ENCODE measurements at places on chromosomes 16 and 17.

DNA sequence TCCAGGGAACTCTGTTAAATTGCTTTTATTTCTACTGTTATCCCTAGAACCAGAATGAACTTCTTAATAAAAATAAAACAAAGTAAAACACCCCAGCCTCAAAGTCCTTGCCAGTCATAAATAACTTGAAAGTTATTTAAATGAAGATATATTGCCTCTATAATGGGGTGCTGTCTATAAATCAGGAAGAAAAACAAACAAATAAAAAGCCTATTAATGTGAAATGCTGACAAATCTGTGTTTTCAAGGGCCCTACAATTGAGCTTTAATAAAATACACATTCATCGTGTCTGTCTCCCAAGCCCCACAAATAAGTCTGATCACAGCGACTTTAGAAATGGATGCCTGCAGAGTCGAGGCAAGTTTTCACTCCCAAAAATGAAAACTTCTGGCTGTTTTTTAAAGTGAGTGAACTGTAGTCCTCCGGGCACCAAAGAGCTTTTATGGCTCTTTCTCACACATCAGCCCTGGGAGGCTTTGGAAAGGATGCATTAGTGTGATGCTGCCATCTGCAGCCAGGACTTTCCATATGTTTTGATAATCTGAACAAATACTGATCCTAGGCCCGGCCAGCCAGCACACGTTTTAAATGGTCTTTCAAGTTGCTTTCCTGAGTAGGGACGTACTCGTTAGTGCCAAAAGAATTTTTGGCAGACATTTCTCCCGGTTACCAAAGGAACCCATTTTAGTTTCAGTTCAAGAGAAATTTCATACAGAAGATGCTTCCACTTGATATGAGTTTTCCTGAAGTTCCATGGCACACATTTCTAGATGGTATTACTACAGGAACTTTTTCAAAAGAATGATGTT, 16.3 kb downstream of the NACA2 start:
- no peak for DNase-seq

- DNase-seq: peak; percentile 49
These were observed 45.6 kb upstream of the HOXB9 start for GRCh38 chr17:48671697-48672171.

- peak; percentile 40 for DNase-seq
These were observed 5.5 kb downstream of the IGSF6 start for GRCh38 chr16:21646721-21647561.

GRCh38 chr17:55624772-55625433, 97.8 kb downstream of the TMEM100 start:
- no peak for DNase-seq

- DNase-seq: no peak
These were observed 229.0 kb downstream of the FTO start for GRCh38 chr16:53932975-53933374.

GRCh38 chr16:56749672-56750491, 20.0 kb downstream of the NUP93 start:
- no peak for DNase-seq

GRCh38 chr17:51119415-51120356, 982 bp downstream of the SPAG9 start:
- DNase-seq: peak; percentile 27

- no peak for DNase-seq
These were observed 848 bp downstream of the CES3 start for GRCh38 chr16:66961914-66962313.

DNA sequence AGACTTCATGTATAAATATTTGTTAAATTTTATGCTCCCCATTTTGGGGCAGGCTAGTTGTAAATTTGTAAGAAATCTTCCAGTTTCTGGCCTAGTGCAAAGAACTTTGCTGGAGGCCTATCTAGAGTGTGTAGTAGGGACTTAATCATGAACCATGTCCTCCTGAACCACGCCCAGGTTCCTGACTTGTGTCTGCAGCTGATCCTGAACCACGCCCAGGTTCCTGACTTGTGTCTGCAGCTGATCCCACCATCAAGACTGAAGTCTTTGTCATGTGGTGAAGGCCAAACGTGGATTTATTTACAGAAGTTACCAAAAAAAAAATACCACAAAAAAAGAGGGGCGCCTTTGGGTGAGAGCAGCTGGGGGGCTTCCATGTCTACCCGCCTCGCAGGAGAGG, 33.1 kb downstream of the LMF1 start:
- DNase-seq: no peak

- DNase-seq: no peak
These were observed 13.3 kb downstream of the LRRC75A start for GRCh38 chr17:16478649-16479048.

GRCh38 chr17:16991349-16992009, 19.6 kb upstream of the TNFRSF13B start:
- DNase-seq: peak; percentile 69

GRCh38 chr16:17320009-17320408, 150.8 kb downstream of the XYLT1 start:
- no peak for DNase-seq

DNA sequence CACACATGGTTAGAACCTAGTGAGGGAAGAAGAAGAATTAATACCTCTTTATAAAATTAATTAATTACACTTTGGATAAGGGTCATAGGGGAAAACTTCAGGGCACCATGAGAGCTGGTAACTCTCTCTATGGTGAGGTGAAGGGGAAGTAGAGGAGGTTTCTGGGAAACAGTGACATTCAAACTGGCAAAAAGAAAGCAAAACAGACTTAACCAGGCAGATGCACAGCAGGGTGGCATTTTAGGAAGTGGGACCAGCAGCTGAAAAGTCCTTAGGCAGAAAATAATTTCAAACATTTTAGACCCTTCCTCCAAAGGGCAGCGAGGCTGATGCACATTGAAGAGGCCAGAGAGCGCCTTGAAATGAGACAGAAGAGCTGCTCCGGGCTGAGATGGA, 157.8 kb downstream of the CDH13 start:
- DNase-seq: no peak

DNA sequence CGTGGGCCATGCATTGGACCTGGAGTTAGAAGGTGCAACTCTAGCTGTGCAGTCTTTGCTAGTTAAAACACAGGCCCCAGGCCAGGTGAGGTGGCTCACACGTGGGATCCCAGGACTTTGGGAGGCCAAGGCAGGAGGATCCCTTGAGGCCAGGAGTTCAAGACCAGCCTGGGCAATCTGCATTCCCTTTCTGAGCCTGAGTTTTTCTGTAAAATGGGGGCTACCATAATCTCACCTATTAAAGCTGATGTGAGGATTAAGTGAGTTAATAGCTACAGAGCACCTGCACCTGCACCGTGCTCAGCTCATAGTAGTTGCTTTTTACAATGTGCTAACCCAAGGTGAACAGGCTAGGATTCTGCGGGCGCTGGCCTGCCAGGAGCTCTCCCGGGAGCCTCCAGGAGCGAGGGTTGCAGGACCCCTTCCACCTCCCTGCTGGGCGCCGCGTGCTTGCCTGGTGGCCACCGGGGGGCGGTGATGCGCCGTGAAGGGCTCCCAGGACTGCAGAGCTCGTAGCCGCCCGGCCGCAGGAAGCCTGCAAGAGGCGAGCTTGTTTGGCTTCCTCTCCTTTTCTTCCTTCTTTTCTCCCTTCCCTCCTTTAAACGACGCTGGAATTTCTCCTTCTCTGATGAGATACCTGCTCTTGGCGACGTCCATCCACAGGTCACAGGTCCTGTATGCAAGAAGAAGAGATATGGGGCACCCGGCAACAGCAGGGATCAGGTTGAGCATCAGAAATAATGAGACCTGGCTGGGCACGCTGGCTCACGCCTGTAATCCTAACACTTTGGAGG, 51.3 kb downstream of the ZFP90 start:
- DNase-seq: peak; percentile 29

- no peak for DNase-seq
These were observed 60.4 kb upstream of the GNG13 start for GRCh38 chr16:860891-861290.

GRCh38 chr16:12673466-12673865, 130.2 kb downstream of the CPPED1 start:
- DNase-seq: no peak

DNA sequence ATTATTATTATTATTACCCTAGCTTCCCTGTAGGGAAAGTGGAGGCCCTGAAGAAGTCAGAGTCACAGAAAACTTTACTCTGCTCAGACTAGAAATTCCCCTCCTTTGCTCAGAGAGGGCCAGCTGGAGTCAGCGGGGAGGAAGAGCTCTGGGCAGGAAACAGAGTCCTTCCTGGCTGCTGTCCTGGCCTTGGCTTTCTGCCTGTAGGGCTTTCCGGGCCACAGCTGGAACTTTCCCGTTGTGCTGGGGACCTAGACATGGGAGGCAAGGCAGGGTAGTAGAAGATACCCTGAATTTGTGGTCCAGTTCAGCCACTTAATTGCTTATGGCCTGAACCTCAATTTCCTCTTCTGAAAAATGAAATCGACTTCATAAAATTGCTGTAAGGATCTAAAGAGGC, 14.0 kb upstream of the CCL2 start:
- no peak for DNase-seq

DNA sequence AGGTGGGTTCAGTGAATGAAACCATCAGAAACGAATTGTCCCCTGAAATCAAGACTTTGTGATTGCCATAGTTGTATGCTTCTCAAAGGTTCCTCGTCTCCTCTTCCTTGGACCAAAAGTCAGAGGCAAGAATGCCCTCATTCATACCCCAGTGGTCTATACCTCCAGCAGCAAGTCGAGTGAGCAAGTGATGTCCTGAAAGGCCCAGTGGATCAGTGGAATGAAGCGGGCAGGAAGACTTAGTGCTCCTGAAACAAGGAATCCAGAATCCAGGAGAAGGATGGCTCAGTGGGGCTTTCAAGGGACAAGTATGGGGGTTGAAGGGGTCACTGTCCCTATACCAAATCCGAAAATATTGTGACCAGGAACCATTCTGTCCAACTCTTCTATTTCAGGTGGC, 5.3 kb upstream of the ERBB2 start:
- no peak for DNase-seq
